AML-193 (cell line): ENCODE measurements at places on chromosomes 4 and X.

GRCh38 chrX:97705936-97706335, 822.2 kb downstream of the RPA4 start:
- no peak for DNase-seq

- no peak for DNase-seq
These were observed 76.5 kb downstream of the DHRSX start for GRCh38 chrX:2424317-2424716.

DNA sequence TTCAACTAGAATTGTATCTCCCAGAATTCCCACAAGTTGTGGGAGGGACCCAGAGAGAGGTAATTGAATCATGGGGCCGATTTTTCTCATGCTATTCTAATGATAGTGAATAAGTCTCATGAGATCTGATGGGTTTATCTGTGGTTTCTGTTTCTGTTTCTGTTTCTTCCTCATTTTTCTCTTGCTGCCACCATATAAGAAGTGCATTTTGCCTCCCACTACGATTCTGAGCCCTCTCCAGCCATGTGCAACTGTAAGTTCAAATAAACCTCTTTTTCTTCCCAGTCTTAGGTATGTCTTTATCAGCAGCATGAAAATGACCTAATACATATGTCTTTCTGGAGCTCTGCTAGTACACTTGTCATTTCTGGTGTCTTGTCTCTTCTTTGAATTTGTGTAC, 22.1 kb upstream of the OR13H1 start:
- no peak for DNase-seq

DNA sequence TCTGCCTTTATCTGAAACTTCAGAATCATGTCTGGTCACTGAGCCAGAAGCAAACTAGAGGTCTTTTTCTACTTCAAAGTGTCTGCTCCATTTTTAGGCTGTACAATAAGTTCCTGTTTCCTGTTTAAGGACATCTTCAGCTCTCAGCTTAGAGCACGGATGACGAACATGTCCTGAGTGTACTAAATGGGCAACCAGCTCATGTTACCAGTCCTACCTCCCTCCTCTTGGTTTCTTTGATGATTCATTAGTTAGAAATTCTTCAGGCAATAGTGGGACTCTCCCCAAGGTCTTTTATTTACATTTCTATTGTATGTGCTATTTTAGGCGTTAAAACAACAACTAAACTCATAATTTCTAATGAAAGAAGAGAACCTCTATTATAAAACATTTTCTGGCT, 58.0 kb downstream of the ENPEP start:
- DNase-seq = no peak

- DNase-seq = no peak
These were observed 144.1 kb upstream of the RBPJ start for GRCh38 chr4:26176598-26177149.

- DNase-seq = no peak
These were observed 485.1 kb upstream of the TENM3 start for GRCh38 chr4:181757910-181758660.
